ENCODE measurements at places on chromosomes 5 and 9.
A peak's percentile ranks its signal among the peaks of the same experiment; 100 is the strongest.

DNA sequence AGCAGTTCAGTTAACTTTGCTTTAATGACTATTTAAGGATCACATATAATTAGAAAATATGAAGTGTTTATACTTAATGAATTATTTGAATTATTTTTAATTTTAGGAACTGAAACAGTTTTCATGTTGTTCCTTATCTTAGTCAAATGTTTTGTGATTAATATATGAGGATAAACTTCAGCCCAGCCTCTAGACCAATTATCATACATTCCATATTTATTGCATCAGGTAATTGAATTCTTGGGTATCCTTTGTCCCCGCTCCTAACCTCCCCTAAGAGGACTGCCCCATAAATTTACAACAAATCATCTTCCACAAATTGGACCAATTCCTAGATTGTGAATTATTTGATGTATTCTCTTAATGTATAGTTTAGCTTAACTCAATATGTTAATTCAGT is 74.8 kb downstream of the ZNF622 start:
- DNase-seq, result no peak

DNA sequence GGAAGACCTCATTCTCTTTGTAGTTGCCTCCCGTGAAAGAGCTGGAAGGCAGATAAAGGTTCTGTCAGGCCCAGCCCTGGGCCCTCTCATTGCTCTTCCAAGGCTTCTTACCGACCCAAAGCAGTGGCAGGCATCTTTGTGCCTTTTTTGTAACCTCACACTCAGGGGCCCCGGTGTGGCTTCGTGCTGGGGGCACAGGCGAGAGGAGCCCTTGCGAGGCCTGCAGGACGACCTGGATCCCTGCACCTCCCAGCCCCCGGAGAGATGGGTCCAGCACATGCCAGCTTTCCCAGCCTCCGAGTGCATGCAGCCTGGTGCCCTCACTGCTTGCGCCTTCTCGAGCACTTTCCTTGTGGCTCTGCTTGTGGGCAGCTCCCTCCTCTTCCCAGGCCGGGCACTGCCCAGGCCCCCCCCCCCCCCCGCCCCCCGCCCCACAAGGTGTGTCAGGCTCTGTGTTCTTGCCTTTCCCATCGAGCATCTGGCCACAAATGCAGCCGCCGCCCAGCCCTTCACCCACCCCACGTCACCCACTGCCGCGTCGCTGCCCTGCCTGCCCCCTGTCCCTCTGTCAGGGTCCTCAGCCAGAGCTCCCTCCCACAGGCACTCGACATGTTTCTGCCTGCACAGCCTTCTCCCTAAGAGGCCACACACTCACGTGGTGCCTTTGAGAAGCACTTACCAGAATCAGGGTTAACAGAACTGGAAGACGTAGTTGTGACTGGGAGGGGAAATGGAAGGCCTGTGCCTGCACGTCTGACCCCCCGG is 63.7 kb upstream of the CACNA1B start:
- DNase-seq, result no peak

DNA sequence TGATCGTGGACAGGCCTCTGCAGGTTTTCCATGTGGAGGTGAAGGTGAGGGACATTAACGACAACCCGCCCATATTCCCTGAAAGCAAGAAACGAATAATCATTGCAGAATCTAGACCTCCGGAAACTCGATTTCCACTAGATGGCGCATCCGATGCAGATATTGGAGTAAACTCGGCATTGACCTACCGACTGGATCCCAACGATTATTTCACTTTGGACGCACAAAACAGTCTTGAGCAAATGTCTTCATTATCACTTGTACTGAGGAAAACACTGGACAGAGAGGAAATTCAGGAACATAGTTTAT is 621 bp downstream of the PCDHA13 start:
- no peak for DNase-seq

DNA sequence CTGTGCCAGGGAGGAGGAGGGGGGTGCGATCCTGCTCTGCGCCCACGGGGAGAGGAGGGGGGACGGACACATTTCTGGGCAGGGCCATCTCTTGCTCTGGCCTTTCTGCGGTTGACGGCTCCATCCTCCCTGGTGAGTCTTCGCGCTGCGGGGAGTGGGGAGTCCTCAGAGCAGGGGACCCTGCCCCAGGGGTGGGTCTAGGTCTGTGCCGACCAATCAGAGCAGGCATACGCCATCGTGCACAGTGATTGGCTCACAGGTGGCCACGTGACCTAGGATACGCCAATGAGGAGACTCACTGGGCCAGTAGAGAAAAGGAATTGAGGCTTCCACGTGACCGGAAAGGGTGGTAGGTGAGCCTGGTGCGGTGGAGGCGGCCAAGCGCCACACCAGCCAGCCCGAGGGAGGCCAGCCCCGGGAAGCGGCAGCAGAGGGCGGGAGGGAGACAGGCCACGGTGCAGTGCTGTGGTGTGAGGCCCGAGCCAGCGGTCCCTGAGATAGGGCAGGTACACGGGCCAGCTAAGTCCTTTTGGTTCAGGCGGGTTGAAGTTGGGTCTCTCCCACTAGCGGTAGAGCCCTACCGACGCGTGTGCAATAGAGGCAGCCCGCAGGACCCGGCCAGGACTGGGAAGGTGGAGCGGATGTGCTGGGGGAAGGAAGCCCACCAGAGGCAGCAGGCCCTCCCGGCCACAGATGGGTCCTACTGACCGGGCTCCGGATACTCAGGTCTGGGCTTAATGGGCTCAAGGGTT is 65.2 kb upstream of the RNF130 start:
- DNase-seq, result no peak

GRCh38 chr5:54754420-54754819 is 231.0 kb downstream of the ESM1 start:
- no peak for DNase-seq

DNA sequence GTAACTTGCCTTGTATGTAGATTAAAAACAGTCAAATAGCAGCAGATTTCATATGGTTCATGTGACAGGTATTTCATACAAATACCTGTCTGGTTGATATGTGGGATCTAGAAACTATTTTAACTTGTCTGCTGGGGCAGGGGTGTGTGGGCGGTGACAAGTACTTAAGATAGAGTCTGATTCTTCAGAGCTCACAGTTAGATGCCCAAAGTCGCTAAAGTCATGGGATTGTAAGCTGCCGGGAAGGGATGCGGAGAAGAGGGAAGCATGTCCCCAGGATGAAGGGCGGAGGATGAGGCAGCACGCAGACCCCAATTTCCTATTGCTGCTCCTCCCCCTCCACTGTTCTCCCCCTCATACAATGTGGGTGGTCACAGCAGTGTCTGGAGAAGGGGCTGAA is 13.3 kb downstream of the ANXA6 start:
- no peak for DNase-seq

- no peak for DNase-seq
Measured at GRCh38 chr5:159263569-159263905, 447 bp downstream of the UBLCP1 start.

DNA sequence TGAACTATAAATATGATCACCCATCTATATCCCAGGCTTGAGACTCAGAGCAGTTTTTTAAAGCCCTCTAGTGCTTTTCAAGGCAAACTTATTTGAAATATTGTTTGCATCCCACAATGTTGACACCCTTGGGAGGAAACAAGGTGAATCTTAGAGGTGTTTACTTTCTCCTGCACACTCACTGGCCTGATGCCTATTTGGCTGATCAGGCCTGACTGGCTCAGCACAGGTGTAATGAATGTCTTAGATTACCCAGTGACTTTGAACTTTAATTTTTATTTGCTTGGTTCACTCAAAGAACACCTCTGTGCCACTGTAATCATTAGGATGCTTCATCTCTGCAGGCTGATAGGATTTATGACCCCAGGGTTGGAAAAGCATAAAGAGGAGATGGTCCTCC is 158.3 kb downstream of the KCTD16 start:
- no peak for DNase-seq

GRCh38 chr9:128895556-128895955 is 13.6 kb downstream of the LRRC8A start:
- DNase-seq, result no peak

GRCh38 chr5:124745928-124746915 is at the start of gene ZNF608:
ZNF608 (minus strand) TSS chr5:124746639; CDS start chr5:124744989, 1,650 bp downstream.
- DNase-seq, result peak; percentile 85

GRCh38 chr5:170474489-170475274 is 29.1 kb upstream of the KCNIP1 start:
- no peak for DNase-seq

DNA sequence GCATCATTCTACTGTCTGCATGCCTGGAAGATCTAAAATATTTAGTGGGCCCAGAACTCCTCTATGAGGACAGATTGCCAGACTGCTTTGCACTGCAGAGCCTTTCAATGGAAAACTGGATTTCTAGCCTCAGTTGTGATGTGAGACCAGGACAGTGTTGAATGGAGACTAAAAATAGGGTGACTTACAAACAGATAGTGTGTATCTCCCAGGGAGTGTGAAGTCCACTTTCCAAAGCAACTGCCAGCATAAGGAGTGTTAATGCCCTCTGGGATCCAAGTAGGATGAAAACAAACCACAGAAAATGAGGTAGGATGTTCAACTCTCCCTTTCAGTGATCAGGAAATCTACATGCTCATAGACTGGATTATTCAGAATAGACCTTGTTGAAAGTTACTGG is 119.5 kb downstream of the GRIA1 start:
- no peak for DNase-seq

GRCh38 chr9:87816036-87816435 is 66.6 kb upstream of the SPATA31E1 start:
- DNase-seq, result peak; percentile 16

DNA sequence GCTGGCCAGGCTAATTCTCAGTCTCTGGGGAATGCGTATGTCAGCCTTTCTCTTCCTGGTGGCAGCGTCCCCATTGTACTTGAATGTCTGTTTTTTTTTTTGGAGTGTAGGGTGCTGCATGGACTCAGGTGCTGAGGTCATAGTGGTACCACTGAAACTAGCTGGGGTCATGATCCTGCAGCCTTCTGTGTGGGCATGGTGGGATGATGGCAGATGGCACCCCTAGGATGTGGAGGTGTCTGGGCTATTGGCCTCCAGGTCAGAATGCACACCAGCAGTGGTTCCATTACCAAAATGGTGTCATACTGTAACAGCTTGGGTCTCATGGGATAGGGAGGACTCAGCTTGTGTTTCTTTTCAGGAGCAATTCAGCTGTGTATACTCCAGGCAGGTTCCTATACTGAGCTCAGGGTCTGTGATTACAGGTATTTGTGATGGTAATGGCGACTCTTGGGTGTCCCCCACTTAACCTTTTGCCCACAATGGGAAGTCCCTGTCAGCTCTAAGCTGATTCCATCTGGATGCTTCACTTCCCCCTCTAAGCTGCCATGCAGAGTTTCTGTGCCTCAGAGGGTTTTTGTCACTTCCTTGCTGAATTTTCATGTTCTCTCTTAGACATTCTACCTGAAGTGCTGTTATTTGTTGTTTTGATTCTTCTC is 17.9 kb downstream of the HSD17B4 start:
- no peak for DNase-seq
